CD4-positive, alpha-beta T cell (primary cell): ENCODE measurements at places on chromosomes 6 and 20.

- DNase-seq: no peak
Observed at GRCh38 chr6:77055711-77056110, 407.6 kb downstream of the HTR1B start.

GRCh38 chr6:159665868-159666635 is 27.0 kb downstream of the SOD2 start:
- DNase-seq: no peak

GRCh38 chr20:347317-347639 is 367 bp downstream of the NRSN2 start:
- no peak for DNase-seq

DNA sequence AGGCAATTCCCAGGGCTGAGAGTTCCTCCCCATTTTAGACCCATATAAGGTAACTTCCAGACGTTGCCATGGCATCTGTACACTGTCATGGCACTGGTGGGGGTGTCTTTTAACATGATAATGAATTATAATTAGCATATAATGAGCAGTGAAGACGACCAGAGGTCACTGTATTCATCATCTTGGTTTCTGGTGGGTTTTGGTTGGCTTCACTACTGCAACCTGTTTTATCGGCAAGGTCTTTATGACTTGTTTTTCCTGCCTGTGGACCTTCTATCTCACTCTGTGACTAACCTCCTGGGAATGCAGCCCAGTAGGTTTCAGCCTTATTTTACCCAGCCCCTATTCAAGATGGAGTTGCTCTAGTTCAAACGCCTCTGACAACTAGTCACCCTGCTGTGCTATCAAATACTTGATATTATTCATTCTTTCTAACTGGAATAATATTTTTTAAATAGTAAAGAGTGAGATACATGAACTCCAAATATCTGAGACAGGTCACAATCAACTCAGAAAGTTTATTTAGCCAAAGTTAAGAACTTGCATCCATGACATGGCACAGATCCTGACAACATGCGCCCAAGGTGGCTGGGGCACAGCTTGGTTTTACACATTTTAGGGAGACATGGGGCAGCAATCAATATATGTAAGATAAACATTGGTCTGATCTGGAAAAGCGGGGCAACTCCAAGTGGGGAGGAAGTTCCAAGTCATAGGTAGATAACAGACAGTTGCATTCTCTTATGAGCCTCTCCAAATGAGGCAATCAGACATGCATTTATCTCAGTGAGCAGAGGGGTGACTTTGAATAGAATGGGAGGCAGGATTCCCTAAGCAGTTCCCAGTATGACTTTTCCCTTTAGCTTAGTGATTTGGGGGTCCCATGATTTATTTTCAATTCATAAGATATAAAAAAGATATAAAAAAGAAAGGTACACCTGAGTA is 1.2 kb upstream of the UFL1 start:
- no peak for DNase-seq

DNA sequence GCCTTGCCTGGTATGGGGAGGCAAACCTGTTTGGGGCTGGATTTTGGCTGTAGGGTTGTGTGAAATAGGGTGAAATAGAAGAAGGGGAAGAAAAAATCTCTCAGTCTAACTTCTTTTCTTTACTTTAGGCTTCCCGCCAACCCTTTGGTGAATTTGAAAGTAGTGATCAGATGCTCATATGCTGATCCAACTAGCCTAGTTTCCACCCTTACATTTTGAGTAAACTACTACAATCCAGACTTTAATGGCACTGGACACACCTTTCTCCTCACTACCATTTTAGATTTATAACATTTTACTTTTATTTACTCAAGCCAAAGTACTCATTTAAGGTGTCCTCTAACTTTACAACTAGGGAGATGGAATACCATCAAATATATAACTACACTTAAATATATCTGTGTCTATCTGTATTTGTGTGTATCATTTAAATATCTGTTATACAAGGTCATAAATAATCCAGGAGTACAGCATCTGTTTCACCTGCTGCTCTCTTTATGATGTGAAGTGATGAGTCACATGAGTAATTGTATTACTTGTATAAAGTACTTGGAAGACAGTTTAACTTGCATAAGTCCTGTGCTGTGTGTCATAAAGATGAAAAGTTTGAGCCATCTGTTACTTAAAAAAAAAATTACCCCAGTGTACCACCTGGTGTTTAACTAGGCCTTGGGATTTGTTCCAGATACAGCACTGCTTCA is 172.1 kb downstream of the CDKAL1 start:
- DNase-seq: no peak

GRCh38 chr20:47606414-47606982 is 104.8 kb downstream of the NCOA3 start:
- no peak for DNase-seq

- no peak for DNase-seq
Observed at GRCh38 chr20:60062431-60063047, 104.3 kb downstream of the CDH26 start.

DNA sequence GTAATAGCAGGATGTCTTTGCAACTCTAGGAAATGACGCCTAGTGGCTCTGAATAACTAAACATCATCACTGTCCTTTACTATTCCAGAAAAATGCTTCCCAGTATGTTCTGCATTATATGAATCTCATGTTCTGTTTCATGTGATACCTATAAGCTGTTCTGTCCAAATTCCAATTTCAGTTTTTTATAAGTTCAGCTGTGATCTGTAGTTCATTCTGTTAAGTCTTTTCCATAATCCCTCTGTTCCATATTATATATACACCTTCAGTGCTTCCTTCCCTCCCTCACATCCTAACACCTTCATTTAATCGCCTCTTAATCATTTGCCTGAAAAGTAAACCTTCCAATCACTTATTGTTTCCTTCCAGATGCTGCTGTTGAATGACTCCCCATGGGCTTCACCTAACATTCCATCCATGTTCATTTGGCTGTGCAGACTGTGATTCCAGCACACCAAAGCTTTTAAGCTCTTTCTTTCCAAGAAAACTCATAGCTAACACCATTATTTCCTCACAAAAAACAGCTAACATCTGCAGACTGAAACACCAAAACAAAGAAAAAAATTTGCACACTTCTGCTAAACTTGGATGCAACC is 18.6 kb downstream of the HMGCLL1 start:
- DNase-seq: no peak

- DNase-seq: no peak
Observed at GRCh38 chr6:13014504-13015378, 298.2 kb downstream of the PHACTR1 start.

GRCh38 chr20:9571783-9572182 is 57.4 kb downstream of the LAMP5 start:
- DNase-seq: no peak

- no peak for DNase-seq
Observed at GRCh38 chr20:6482486-6482885, 285.0 kb upstream of the BMP2 start.

GRCh38 chr20:50107796-50108331 is 5.1 kb downstream of the UBE2V1 start:
- no peak for DNase-seq
